GM12865 (cell line): ENCODE measurements at places on chromosomes 16 and 17.
A peak's percentile ranks its signal among the peaks of the same experiment; 100 is the strongest.

DNA sequence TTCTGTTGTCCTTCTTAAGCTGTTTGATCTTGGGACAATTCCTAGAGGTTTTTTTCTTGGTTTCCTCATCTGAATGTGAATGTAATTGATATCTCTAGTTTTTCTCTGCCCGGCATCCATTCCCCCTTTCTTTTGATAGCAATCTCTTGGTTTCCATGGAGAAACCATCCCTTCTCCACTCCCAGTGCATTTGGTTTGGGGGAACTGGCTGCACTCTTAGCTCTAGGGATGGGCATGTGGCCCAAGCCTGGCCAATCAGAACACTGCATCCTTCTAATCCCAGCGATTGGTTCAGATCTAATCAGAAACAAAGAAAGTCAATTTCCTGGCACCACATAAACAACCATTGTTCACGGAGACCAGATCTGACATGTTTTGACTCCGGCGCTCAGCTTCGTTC lies 45.1 kb downstream of the IRX3 start:
- DNase-seq: no peak

DNA sequence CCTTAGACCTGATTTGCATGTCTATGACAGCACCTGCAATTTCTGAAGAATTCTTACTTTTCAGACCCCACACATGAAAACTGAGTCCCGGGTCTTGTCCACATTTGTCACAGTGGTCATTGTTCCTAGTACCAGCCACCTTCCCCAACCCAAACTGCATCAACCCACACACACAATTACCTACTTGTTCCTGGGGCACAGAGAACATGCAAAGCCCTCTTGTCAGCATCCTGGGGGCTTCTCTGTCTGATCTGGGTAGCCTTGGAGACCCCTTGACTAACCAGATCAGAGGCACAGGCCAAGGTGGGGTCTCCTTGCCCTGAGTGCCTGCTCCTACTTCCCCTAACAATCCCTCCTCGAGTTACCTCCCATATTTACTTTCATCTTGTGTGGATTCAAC lies 36.7 kb upstream of the PIK3R6 start:
- DNase-seq: no peak

- DNase-seq: no peak
These were observed 151.0 kb downstream of the SEC14L1 start for GRCh38 chr17:77291591-77292386.

DNA sequence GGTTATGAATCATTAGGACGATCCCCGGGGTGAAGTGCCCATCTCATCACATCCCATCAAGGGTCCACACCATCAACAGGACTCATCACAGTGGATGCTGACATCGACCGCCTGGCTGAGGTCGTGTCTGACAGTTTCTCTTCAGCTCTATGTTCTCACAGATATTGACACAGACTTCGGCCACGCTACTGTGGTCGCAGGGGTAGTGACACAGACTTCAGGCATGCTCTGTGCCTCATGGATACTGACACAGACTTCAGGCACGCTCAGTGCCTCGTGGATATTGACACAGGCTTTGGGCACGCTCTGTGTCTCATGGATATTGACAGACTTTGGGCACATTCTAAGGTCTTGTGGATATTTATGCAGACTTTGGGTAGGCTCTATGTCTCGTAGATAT lies 50.1 kb downstream of the KLHDC4 start:
- DNase-seq: no peak

GRCh38 chr16:27209591-27209990 lies 6.3 kb downstream of the KDM8 start:
- DNase-seq: no peak

DNA sequence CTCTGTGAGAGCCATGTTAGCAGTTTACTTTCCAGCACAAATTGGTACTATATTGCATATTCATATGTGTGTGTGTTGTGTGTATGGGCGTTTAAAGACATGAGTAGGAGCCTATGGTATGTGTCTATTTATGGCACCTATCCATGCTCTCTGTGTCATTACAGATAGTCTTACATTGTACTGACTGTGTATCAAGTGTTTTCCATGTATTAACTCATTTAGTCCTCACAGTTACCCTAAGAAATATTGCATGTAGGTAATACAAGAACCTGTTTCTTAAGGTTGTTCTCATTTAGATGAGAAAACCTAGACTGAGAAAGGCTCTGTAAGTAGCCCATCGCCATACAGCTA lies 1.6 kb downstream of the ALG1 start:
- DNase-seq: no peak

- DNase-seq: no peak
These were observed 8.0 kb downstream of the TSR3 start for GRCh38 chr16:1343428-1344242.

DNA sequence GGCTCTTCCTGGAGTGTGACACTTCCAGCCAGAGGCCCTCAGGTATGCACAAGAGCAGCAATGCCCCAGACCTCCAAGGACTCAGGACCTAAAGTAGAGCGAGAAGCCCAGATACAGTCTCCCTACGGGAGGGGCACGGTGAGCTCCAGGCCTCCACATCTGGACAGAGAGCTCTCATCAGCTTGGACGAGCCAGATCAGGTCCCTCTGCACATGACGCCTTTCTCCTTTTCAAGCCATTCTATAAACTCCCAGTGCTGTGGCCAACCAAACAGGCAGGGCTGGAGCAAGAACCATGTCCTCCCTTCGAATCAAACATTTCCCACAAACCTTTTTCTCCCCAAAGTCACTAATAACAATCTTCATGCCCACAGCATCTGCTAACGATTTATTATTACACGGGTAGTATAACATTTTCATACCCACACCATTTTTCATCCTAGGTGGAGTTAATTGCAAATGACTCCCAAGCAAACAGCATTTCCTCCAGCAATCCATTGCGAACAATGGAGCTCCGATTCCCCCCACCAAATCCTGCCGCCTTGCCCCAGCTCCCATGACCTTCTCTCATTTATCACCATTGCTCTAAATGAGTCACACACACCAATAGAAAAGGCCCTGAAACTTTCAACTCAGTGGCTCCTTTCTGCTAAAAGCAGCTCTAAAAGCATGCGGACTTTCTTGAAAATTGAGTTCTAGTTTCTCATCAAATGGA lies 24.2 kb upstream of the NLRP1 start:
- no peak for DNase-seq

DNA sequence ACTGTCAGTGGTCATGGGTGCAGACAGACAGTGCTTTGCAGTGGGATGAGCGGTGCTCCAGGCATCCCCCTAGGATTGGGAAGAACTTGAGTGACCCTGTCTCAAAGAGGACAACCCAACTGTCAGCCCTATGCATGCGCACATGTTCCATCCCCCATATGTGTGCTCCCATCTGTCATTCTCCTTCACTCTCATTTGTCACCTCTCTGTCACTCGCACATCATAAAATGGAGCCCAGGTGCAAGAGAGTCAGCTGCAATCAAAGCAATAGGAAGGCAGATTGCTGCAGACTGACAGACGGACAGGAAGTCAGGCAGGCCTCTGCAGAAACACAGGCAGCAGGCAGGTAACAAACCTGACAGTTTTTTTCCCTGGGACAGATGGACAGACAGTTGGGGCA lies 101.8 kb upstream of the CCL1 start:
- DNase-seq: peak; percentile 7

DNA sequence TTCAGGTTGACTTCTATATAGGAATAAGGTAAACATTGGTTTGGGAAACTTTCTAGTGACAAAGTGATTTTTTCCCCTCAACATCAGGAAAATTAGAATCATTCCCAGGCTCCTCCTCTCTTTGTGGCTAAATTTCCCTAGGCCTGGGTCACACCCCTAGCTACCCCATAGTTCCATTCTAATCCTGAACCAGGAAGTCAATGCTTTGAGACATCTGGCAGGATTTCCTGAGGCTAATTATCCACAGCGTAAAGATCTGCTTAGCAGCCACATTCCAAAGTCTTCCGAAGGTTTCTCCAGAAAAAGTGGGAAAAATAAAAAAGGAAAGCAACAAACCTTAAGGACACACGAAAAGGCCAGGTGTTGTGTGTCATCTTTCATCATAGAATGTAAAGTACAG lies 60.3 kb upstream of the CORO6 start:
- no peak for DNase-seq

- DNase-seq: peak; percentile 61
These were observed 26.0 kb upstream of the ADCY9 start for GRCh38 chr16:4142268-4142667.

- peak; percentile 66 for DNase-seq
These were observed 12.7 kb upstream of the SSTR2 start for GRCh38 chr17:73151916-73152632.

DNA sequence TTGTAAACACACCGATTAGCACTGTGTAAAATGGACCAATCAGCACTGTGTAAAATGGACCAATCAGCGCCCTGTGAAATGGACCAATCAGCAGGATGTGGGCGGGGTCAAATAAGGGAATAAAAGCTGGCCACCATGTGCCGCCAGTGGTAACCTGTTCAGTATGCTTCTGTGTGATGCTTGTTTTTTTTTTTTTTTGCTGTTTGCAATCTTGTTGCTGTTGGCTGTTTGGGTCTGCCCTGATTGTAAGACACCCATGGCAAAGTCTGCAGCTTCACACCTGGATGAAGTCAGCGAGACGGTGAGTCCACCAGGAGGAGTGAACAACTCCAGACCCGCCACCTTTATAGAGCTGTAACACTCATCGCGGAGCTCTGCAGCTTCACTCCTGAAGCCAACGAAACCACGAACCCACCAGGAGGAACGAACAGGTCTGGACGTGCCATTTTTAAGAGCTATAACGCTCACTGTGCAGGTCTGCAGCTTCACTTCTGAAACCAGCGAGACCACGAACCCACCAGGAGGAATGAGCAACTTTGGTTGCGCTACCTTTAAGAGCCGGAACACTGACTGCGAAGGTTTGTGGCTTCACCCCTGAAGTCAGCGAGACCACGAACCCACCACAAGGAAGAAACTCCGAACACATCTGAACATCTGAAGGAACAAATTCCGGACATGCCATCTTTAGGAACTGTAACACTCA lies 85.0 kb upstream of the MED9 start:
- DNase-seq: peak; percentile 83

DNA sequence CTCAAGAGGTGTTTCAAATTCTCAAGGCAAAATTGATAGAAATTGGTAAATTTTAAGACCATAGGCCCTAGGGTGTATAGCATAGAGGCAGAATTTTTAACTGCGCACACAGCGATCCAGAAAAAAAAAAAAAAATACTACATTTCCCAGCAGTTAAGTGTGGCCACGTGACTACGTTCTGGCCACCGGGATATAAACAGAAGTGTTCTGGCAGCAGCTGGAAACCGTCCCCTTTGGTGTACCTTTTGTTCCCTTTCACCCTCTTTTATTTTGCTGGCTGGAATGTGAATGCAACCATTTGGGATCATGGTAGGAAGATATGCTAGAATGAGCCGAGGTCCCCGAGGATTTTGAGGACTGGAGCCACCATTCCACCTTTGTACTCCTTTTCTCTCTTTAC lies 52.7 kb upstream of the AKAP1 start:
- DNase-seq: no peak

DNA sequence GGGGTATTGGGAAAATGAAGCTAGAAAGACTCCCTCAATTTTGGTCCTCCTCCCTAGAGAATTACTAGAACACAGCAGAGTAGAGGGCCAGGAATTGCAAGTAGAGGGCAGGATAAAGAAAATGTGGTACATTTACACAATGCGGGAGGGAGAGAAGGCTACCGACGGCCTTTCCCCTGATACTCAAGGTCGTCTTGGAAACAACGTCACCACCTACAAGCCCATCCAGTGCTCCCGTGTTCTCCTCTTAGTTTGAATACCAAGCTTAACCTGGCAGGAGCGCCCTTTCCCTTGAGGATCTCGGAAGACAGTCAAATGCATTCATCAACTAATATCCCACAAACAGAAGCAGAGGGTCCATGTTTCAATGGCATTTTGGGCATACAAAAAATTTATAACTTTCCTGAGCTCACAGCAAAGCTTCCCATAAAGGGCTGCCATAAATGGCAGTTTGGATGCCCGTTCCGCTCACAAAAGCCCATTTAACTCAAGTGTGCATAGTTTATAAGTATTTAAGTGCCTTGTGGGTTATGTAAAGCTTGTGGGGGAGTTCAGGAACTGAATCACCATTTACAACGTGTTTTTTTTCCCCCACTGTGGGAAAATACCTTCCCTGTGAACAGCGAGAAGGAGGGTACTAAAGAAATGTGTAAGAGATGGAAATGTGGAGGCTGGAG lies 414.6 kb downstream of the SLC39A11 start:
- DNase-seq: no peak

GRCh38 chr16:73189136-73189535 lies 141.2 kb upstream of the ZFHX3 start:
- DNase-seq: no peak

- DNase-seq: peak; percentile 41
These were observed 101.9 kb downstream of the PCTP start for GRCh38 chr17:55852734-55853133.

GRCh38 chr17:9985646-9986045 lies 80.6 kb upstream of the RCVRN start:
- no peak for DNase-seq

GRCh38 chr16:397135-397661 lies at the start of gene NME4:
NME4 (plus strand) TSS chr16:397199; CDS start chr16:397223, 24 bp downstream.
- DNase-seq: peak; percentile 58

GRCh38 chr17:6843241-6843880 lies 11.8 kb upstream of the TEKT1 start:
- peak; percentile 48 for DNase-seq

GRCh38 chr16:15660203-15660601 lies 10.2 kb downstream of the NDE1 start:
- no peak for DNase-seq

- no peak for DNase-seq
These were observed 122.6 kb upstream of the FOXF1 start for GRCh38 chr16:86387468-86388440.

DNA sequence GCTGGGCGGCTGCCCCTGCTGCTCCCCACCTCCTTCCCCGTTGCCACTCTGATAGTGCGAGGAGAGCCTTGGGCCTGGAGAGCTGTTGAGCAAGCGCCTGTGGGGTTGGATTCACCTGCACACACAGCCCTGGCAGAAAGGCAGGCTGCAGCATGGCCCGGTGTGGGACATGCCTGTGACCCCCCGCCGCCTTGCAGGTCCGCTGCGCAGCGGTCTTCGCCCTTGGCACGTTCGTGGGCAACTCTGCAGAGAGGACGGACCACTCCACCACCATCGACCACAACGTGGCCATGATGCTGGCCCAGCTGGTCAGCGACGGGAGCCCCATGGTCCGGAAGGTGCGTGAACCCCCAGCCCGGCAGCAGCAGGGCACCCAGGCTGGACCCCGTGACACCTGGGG lies 106.8 kb upstream of the CHMP6 start:
- no peak for DNase-seq

DNA sequence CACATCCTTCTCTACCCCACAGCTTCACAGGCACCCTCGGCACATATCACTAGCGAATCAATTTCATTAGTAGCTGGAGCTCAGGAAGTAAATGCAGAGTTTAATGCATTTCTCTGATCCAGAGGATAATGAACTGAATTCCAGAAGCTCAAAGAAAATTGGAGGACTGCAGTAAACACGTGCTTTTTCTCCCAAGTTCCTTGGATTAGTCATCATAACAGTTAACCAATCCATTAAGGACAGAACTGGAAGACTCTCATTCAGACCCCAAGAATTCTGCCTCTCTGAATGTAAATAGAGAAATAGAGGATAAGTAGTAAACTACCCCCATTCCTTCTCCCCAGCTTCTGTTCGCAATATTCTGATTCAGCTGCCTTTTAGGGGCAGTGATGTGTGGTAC lies 40.7 kb downstream of the DUSP14 start:
- DNase-seq: no peak

- DNase-seq: no peak
These were observed 237.3 kb upstream of the CDH5 start for GRCh38 chr16:66129196-66129595.

- DNase-seq: no peak
These were observed 65.5 kb downstream of the IRX6 start for GRCh38 chr16:55389426-55390073.

GRCh38 chr17:10837921-10838320 lies at the start of gene PIRT:
PIRT (minus strand) TSS chr17:10838087; CDS start chr17:10825645, 12,442 bp downstream.
- no peak for DNase-seq

- no peak for DNase-seq
These were observed 22.6 kb downstream of the ZFHX3 start for GRCh38 chr16:73025151-73025855.
